Hepatic stellate cell (primary cell): ENCODE measurements at places on chromosomes 2 and 18.

GRCh38 chr2:213149294-213149875 lies 2.0 kb downstream of the IKZF2 start:
- DNase-seq = no peak

DNA sequence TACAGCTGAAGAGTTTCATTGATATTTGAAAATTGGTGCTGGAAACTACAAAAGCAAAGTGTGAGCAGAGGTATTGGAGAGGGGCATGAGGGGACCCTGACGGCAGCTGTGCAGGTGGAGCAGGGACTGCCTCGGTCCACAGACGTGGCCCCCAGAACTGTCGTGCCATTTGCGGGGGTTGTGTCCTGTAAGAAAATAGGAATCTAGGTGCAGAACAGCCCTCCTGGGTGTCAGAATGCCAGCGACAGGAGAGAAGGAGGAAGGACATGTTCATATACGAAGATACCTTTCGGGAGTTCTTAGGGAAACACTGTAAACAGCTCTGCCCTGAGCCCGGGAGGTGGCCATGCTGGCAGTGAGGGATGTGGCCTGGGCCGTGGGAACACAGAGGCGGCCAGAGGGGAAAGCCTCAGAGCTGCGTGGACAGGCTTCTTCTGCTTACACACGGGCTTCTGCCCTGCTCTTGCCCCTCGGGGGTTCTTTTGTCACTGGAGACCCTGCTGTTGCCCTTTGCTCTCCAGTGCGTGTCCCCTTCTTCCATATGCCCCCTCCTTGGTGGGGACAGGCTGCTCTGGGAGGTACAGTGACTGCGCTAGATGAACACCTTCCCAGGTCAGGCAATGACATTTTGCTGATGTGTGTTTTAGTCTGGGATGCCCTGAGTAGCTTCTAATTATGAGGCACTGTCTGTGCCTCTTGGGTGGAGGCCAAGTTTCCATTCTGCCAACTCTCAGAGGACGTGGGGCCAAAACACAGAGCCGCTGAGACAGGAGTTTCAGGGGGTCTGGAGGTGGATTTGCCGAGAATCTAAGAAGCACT lies 81.9 kb upstream of the TXNDC2 start:
- DNase-seq = no peak

GRCh38 chr18:42047721-42048120 lies 92.7 kb downstream of the PIK3C3 start:
- no peak for DNase-seq

GRCh38 chr2:224569654-224570053 lies 15.5 kb downstream of the CUL3 start:
- no peak for DNase-seq

- no peak for DNase-seq
These were observed 112.0 kb downstream of the QPCT start for GRCh38 chr2:37456479-37456878.

- DNase-seq = no peak
These were observed 2148.5 kb upstream of the PIK3C3 start for GRCh38 chr18:39806525-39806924.

DNA sequence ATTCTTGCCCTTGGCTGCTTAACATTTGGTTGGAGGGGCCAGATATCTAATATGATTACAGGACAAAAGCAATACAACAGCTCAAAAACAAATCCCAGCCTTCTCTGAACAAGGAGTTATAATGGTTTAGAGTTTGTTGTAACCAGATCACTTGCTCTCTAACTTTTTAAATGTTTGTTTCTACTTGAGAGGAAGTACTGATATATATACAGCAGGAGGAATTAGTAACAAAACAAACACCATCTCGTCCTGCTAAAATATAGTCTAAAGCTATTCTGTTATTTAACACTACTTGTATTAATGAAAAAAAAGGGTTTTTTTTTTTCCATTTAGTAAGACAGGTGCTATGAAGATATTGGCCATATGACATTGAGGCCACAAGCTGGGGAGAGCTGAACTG lies 60.9 kb upstream of the TMEM17 start:
- DNase-seq = no peak

- DNase-seq = no peak
These were observed 166.2 kb downstream of the TDRD15 start for GRCh38 chr2:21289989-21290388.

DNA sequence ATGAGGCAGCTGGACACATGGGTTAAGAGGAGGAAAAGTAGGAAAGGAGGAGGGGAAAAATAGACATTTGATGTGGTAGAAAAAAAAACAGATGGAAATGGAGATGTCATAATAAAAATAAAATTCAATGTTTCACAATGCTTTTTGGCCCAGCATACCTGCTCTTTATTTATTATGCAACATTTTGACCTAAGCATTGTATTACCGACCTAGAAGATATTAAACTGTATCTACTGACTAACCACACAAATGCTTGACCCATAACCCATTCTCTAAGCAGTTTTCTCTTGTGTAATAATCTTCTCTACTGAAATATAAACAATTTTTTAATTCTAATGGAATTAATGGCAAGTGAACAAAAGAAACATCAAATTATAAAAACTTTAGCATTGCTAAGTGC lies 362.3 kb downstream of the FBXO15 start:
- no peak for DNase-seq

DNA sequence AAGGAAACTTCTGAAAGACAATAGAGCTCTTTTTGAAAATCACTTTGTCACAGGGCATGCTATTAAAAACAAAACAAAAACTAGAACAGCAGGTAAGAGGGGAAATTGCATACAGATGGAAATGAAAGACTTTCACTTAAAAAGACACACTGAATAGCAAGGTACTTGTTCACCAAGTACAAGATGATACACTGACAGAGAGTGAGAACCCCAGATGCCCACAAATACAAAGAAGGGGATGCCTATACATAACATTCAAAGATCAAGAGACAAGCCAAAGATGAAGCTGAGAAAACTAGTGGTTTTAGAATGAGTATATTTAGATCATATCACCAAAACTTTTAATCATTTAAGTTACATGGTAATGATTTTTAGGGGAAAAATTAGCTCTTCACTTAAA lies 60.7 kb downstream of the ASXL2 start:
- no peak for DNase-seq

- DNase-seq = no peak
These were observed 1500.6 kb upstream of the TMEFF2 start for GRCh38 chr2:193695367-193695766.

- peak; percentile 4 for DNase-seq
These were observed 205.7 kb downstream of the DSEL start for GRCh38 chr18:67310826-67311225.

- DNase-seq = no peak
These were observed 118.1 kb downstream of the FHOD3 start for GRCh38 chr18:36415625-36416024.

GRCh38 chr2:229174794-229175496 lies 96.1 kb downstream of the PID1 start:
- DNase-seq = no peak

DNA sequence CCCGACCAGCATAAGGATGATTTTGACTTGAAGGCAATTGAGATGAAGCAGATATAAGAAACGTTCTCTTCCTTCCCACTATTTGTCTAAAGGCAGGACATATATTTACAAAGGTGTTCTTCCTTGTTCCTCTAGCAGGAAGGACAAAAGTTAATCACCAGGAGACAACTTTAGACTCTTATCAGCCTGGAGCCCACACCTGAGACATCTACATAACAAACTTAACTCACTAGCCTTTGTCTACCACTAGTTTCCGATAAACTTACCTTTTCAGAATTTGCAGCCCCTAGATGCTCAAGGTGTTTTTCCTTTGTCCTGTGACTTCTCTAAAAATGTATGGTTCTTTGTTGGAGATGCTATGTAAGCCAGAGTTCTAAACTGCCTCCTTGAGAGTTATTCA lies 1047.8 kb upstream of the NXPH2 start:
- no peak for DNase-seq

DNA sequence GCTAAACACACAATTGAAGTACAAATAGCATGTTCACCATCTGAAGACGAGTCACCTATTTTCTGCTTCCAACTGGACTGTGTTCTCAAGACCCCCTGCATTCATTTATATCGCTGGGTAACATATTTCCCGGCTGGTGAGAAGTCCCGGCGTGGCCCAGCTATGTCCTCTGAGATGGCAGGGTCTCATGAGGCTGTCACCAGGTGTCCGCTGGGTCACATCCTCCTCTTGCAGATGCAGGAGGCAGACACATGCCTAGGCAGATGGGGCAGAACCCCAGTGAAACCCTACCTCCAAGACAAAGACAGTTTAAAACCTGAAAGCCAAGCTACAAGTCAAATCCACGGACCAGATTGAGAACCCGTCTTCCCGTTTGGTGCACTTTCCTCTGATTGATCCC lies 36.8 kb upstream of the UBE2F start:
- DNase-seq = no peak

DNA sequence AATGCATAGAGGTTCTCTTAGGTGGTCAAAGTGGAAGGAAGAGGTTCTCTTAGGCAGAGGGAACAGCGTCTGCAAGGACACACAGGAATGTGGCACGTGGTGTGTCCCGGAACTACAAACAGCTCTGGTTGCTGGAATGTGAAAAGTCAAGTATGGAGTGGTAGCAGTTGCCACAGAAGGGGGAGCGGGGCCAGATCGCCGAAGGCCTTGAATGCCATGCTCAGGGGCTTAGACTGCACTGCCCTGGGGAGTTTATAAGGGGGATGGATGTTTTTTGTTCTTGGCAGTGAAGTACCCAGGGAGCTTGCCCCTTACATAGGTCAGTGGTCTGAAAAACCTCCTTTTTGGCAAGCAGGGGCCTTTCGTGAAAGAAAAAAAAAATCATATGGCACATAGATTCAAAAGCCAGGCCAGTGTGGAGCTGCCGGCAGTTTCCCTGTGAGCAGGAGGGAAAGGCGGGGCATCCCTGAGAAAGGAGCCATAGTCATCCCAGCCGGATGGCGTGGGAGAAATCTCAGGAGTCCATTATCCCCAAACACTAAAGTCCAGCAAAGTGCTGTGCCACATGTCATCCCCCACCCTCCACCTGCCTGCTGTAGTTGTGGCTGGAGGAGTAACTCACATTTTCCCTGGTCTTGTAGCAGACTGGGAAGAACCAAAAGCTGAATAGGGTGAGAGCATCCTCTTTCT lies 45.4 kb downstream of the GORASP2 start:
- DNase-seq = peak; percentile 70

GRCh38 chr2:240211598-240212424 lies 71.4 kb upstream of the OTOS start:
- DNase-seq = no peak

DNA sequence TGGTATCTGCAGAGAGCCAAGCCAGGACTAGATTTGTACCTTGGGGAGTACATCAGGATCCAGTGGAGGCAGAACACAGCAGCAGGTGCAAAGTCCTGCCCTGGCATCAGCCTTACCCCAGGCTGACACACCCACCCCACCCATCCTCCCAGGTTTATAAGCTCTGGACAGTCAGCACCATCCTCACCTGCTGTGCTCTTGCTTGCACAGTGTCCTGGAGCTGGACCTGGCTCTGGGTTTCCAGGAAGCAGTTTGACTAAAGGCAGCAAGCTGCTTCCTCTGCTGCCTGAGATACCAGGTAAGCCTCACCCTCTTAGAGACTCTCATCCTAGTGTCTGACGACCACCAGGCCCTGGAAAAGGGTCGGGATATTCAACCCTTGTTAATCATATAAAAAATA lies at the start of gene SULT1C3:
TSS of gene SULT1C3 (plus strand) at position 183 of the 400 bp plus-strand sequence. CDS start 7,227 bp downstream, outside the sequence.
- DNase-seq = no peak

DNA sequence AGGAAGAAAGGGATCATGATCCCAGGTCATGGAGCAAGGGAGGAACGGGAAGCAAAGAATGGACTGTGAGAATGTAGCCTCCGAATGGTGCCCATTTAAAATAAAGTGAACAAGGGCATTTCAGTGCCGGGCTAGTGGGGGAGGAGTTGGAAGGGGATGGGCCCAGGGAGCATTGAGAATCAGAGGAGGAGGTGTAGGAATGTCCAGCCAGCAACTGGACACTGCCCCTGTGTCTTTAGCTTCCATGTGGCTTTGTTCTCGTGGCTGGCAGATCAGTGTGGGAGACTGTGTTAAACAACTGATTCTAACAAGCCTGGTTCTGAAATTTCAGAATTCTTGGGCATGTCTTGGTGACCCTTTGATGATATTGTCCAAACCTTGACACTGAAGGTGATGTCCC lies 1.4 kb upstream of the RNF103 start:
- DNase-seq = no peak

- DNase-seq = no peak
These were observed 191.2 kb downstream of the SPAG16 start for GRCh38 chr2:213475433-213475832.

DNA sequence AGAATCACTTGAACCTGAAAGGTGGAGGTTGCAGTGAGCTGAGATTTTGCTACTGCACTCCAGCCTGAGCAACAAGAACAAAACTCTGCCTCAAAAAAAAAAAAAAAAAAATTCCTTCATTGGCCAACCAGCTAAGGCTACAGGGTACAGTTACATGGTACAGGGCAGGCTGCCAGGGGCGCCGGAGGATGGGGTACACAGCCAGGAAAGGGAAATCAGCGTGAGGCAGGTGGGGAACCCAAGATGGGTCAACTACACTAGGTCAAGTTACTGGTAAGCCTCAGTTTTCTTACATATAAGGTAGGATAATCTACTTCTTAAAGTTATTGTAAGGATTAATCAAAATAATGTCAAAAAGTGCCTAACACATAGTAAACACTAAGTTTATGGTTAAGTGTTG lies 142.6 kb upstream of the MSH6 start:
- DNase-seq = no peak

GRCh38 chr2:65586516-65586915 lies 154.1 kb upstream of the SPRED2 start:
- no peak for DNase-seq

DNA sequence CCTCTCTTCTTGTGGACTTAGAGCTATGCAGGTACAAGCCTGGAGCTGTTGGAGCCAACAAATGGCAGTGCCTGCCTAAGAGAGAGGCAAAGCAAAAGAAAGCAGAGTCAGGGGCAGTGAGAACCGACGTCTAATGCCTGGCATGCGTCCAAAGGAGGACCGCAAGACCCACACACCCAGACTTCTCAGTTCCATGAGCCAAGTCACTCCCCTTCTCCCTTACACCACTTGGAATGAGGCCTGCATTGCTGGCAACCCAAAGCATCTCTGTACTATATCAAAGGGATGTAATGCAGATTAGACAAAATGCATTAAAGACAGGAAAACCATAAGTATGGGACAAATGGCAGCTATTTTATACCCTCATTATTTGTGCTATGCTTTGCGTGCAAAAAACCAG lies 49.9 kb upstream of the RNU4ATAC start:
- peak; percentile 54 for DNase-seq
